ENCODE measurements at places on chromosomes 12 and 14.

- DNase-seq = no peak
Observed at GRCh38 chr12:45701296-45701695, 28.2 kb upstream of the ARID2 start.

- DNase-seq = no peak
Observed at GRCh38 chr14:32784405-32784804, 154.3 kb upstream of the NPAS3 start.

GRCh38 chr12:1425396-1425729, 169.0 kb downstream of the FBXL14 start:
- DNase-seq = no peak

GRCh38 chr12:93882763-93883162, 205.6 kb downstream of the CRADD start:
- no peak for DNase-seq

DNA sequence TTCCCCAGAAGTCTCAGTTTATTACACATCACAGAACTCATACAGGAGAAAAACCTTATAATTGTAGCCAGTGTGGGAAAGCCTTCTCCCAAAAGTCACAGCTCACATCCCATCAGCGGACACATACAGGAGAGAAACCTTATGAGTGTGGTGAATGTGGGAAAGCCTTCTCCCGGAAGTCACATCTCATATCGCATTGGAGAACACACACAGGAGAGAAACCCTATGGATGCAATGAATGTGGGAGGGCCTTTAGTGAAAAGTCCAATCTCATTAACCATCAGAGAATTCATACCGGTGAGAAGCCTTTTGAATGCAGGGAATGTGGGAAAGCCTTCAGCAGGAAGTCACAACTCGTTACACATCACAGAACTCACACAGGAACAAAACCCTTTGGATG, 20.1 kb downstream of the ZNF84 start:
- no peak for DNase-seq

- DNase-seq = peak; percentile 89
Observed at GRCh38 chr12:122951406-122951805, 14.9 kb downstream of the ABCB9 start.

GRCh38 chr12:29176941-29177340, 27.9 kb downstream of the FAR2 start:
- DNase-seq = peak; percentile 62

GRCh38 chr14:23571701-23572523, 4.3 kb upstream of the AP1G2 start:
- DNase-seq = no peak

- DNase-seq = no peak
Observed at GRCh38 chr12:14505626-14506596, 61.8 kb downstream of the PLBD1 start.

- DNase-seq = no peak
Observed at GRCh38 chr12:117466677-117467362, 105.4 kb upstream of the NOS1 start.

DNA sequence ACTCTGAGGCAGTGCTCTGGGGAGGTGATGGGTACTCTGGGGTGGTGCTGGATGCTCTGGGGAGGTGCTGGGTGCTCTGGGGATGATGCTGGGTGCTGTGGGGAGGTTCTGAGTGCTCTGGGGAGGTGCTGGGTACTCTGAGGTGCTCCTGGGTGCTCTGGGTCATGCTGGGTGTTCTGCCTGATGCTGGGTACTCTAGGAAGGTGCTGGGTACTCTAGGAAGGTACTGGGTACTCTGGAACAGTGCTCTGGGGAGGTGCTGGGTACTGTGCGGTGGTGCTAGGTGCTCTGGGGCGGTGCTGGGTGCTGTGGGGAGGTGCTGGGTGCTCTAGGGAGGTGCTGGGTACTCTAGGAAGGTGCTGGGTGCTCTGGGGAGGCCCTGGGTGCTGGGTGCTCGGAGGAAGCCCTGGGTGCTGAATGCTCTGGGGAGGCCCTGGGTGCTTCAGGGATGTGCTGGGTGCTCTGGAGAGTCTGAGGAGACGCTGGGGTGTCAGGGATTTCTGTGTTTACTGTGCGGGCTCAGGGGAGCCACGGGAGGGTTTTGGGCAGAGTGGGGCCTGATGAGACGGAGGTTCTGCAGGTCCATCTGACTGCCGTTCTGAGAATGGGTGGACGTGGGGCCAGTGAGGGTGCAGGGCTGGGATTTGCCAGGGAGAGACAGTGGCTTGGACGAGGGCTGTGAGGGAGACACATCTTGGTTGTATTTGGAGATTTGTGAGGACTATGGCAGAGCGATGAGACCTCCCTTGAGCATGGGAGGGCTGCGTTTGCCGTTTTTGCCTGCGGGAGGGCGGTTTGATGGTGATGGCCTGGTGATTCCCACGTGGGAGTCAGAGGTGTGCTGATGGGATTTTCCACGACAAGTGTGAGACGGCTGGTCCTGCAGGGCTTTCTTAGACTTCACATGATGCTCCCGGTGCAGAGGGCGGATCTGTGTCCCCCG, 30.0 kb downstream of the MMP17 start:
- no peak for DNase-seq

DNA sequence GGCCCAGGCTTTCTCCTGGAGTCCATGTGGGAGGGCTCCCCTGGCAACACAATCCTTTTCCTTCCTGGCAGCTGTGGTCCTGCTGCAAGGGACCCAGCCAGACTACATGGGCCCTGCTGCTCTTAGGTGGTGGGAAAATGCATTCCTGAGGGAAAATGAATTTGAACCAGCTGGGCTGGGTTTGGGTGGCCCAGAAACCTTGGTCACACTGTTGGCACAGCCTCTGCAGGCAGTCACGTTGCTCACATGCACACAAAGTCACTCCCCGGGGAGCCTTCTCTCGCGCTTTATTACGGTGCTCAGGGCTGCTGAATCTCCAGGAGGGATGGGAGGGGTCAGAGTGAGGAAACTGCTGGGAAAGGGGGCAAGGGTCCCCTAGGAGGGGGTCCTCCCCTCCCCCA, 17.2 kb downstream of the PLEKHG3 start:
- peak; percentile 59 for DNase-seq

DNA sequence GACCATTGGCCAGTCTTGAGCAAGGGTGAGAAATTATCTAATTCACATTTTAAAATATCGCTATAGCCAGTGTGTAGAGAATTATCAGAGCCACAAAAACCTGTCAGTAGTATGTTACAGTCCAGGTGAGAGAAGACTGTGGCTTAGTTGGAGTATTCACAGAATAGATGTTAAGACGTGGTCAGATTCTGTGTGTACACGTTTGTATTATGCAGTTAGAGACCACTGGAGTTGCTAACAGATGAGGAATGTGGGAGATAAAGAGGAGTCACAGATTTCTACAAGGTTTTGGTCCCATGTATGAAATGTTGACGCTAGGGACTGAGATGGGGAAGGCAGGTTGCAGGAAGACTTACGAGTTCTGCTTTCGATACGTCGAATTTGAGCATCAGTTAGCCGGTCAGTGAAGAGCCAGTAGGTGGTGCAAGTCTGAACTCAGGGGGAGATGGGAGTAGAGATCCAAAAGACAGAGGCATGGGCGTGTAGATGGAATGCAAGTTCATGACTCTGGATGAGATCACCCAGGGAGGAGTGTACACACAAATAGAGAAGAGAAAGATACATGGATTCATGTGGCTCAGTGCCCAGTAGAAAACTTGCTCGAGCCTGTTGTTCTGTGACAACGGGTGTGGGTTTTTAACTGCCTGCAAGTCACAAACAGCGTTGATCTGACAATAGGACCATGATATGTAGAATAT, 114.8 kb upstream of the FLRT2 start:
- peak; percentile 97 for DNase-seq

- DNase-seq = no peak
Observed at GRCh38 chr14:101192661-101193000, 289.1 kb upstream of the RTL1 start.

DNA sequence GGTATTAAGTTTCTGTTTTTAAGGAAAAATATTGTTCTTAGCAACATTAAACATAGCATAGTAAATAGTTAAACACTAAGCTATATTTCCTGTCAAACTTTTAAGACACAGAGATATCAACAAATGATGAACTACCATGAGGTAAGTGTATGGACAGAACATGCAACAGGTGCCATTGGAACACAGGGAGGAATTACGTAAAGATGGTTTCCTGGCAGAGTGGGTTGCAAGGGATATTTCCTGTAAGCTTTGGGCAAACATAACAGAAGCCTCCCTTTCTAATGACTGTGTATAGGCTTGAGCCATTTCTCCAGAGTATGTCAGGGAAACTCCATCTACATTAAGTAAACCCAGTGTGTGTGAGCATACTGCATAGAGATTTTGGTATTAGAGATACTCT, 31.7 kb upstream of the HELB start:
- DNase-seq = no peak

DNA sequence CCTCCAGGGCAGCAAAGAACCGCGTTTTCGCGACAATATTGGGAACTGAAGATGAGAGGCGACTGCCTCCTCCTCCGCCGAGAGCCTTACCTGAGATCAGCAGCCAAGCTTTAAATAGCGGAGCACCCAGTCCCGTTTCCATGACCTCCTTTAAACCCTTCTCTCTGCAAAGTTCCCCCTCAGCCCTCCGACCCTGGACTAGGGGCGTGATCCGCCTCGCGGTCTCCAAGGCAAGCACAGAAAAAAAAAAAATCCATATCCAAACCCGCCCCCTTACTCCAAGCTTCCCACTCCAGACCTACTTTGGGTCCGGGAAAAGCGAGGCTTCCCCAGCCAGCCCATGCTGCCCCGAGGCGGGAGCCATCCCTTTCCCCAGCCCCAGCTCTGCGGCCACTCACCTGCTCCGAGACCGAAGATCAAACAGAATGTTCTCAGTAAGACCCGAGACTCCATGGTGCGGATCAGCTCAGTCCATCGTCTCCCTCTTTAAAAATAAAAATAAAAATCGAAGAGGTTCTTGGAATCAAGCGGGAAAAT, 630 bp downstream of the NELL2 start:
- DNase-seq = no peak

DNA sequence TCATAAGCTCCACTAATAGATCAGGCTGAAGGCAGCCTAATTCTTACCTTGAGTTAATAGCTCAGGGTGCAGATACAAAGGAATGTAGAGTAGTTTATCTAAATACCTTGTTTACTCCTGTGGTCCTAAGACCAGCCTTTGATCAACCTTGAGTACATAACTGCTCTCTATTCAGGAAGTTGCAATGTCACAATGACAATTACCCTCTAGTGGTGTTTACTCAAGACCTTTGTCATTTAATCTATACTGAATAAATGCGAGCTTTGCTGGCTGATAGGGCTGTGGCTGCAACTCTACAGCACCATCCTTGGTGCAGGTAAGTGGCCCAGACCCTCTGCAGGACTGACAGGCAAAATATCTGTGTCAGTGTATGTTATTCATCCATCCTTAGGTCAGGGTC, 282.7 kb downstream of the ATXN7L3B start:
- DNase-seq = no peak

DNA sequence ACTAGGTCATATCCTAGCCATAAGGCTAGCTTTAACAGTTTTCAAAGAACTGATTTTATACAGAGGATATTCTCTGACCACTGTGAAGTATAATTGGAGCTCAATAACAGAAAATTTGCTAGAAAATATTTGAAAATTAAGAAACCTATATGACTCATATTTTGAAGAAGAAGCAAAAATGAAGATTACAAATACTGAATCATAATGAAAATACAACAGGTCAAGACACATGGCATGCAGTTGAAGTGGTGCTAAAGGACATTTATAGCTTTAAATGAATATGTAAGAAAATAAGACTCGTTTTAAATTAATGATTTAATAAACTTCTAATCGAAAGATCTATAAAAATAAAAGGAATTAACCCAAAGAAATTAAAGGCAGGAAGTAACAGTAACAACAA, 1234.6 kb downstream of the SLC16A7 start:
- no peak for DNase-seq

GRCh38 chr12:96070670-96071279, 35.4 kb upstream of the LTA4H start:
- peak; percentile 35 for DNase-seq

GRCh38 chr14:79629411-79630287, 581.7 kb downstream of the DIO2 start:
- no peak for DNase-seq

- DNase-seq = no peak
Observed at GRCh38 chr14:74855945-74856344, 20.0 kb downstream of the PROX2 start.

DNA sequence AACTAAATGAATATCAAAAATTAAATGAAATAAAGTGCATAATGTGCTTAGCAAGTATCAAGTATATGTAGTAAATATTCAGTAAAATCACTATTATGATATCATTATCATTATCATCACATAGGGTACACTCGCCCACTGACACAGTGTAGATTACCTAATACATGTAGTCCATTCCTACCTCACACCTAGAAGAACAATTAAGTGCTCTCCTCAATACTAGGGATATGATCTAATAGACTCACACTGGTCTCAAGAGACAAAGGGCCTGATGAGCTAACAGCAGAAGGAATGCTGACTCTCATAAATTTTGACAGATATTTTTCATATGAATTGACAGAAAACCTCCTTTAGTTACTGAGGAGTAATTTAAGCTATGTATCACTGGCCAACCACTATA, 29.1 kb downstream of the FSCB start:
- no peak for DNase-seq

- no peak for DNase-seq
Observed at GRCh38 chr14:65184032-65184764, 81.9 kb upstream of the MAX start.

DNA sequence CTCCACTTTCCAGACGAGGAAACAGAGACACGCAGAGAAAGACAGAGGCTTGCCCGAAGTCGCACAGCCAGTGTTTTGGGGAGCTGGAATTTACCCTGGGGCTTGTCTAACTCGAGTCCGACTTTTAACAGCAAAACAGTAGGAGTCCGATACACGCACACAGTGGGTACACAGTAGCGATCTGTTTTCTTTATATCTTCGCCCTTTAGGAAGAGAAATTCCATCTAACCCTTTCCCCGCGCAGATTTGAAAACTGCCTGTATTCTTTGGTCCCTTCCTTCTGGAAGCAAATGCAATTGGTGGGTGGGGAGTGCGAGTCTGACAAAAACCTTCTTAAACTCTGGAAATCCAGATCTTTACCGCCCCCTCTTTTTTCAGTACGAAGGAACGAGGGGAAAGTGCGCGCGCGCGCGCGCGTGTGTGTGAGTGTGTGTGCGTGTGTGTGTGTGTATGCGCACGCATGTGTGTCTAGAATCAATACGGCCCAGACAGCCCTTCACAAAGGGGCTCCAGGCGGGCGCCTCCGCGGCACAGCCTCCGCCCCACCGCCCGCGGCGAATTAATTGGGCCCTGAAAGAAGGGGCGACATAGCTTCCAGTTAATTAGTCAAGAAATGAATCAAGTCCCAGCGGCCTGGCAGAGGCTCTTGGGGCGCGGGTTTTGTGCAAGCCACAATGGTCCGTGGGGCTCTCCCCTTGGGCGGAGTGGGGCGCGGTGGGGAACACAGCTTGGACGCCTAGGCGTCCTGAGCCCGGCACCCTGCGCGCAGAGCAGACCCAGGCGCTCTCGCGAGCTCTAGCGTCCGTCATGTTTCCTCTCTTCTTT, 14.0 kb upstream of the TBX3 start:
- DNase-seq = no peak

GRCh38 chr12:14075797-14076393, 94.5 kb upstream of the GRIN2B start:
- no peak for DNase-seq

DNA sequence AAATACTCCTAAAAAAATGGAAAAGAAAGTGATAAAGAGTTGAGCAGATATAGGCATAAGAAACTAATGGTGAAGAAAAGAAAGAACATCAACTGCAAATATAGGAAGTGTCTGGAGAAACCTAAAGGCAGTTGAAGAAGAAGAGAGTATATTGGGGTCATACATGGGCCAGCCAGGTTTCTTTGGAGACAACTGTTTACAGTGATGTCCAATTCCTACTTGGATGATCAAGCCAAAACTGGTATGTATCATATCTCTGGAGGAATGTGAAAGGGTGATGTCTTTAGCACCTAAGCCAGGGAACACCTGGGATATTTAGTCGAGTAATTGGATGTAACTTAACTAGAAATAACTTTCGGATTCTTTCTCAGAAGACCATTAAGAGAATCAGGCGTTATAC, 129.3 kb upstream of the FLRT2 start:
- no peak for DNase-seq

All from lung microvascular endothelial cell (primary cell).